ENCODE measurements at places on chromosomes 1 and 21.

GRCh38 chr1:183783767-183784637, 20.9 kb upstream of the RGL1 start:
- DNase-seq: peak; percentile 60

- no peak for DNase-seq
Measured at GRCh38 chr1:4224684-4225467, 324.8 kb upstream of the C1orf174 start.

DNA sequence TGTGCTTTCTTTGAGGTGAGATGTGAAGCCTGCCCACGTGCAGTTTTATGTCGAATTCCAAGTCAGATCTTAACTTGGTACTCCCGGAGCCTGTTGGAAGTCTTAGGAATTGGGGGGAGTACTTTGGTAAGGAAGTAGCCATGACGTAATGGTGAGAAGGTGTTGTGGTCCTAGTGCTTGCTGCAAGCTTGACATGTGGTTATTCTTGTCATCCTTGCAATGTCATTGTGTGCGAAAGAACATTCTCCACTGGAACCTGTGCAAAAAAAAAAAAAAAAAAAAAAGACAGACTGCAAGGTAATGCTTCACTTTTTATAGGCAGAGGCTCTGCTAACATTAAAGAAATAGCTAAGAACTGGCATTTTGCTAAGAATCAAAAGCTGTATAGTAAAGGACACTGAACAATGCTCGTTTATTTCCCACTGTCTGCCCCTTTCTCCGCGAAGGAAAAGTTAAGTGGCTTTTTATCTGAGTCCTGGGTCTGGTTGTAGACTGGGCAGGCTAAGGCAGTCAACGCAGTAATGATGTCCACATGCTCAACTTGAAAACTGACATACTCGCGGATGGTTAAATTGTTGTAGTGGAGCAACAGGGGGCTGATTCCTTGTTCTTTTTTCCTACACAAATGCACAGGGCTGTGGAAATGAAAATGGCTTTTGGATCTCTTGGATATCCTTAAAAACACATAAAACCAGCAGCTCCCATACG, 2.1 kb downstream of the KAZN start:
- no peak for DNase-seq

- peak; percentile 62 for DNase-seq
Measured at GRCh38 chr21:45478115-45478801, 64.0 kb downstream of the SLC19A1 start.

DNA sequence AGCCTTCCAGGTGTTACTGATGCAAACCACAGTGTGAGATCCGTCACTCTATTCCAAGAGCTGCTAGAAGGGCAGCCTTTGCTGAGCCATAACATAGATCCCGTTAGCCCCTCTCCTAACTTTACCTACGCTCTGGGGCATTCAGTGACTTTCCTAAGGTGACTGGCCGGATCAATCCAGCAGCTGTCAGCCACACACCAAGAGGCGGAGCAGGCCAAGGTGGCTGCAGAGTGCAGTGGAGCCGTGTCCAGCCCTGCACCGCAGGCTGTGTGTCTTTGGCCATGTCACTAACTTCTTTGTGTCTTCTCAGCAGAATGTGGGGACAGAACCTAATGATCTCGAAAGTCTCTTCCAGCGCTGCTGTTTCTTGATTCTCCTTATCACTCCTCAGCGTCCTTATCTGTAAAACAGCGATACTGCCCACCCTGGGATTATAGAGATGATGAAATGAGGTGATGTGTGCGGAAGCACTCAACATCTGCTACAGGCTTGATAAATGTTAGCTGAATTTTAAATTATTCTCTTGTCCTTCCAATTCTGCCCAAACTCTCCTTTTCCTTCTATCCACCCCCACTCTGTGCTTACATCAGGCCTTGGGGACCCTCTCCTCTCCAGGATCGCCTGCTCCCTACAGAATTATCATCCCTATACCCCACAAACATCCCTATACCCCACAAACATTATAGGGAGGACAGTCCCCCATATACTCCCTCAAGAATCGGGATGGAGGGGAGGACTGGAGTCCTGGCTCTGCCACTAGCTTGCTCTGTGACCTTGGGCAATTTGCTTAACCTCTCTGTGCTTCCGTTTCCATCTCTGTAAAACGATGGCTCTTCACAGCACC, 25.8 kb upstream of the LRRN2 start:
- no peak for DNase-seq

GRCh38 chr1:203593723-203594122, 32.9 kb upstream of the ATP2B4 start:
- no peak for DNase-seq

DNA sequence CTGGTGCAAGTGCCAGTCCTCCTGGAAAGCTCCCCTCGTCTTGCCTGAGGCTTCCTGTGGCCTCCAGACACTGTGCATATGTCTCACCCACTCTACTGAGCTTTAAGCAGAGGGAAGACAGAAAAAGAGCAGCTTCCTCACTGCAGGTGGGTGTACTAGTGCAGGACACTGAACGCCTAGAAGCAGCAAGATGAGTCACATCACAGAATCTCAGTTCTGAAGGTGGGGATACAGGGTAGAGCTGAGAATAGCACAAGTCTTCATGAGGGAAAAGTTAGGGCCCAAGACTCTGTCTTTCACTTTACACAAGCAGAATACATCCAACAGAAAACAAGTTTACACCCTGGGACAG, 37.4 kb downstream of the PCAT6 start:
- DNase-seq: no peak

- DNase-seq: no peak
Measured at GRCh38 chr1:169892176-169892926, 1.3 kb downstream of the SCYL3 start.

DNA sequence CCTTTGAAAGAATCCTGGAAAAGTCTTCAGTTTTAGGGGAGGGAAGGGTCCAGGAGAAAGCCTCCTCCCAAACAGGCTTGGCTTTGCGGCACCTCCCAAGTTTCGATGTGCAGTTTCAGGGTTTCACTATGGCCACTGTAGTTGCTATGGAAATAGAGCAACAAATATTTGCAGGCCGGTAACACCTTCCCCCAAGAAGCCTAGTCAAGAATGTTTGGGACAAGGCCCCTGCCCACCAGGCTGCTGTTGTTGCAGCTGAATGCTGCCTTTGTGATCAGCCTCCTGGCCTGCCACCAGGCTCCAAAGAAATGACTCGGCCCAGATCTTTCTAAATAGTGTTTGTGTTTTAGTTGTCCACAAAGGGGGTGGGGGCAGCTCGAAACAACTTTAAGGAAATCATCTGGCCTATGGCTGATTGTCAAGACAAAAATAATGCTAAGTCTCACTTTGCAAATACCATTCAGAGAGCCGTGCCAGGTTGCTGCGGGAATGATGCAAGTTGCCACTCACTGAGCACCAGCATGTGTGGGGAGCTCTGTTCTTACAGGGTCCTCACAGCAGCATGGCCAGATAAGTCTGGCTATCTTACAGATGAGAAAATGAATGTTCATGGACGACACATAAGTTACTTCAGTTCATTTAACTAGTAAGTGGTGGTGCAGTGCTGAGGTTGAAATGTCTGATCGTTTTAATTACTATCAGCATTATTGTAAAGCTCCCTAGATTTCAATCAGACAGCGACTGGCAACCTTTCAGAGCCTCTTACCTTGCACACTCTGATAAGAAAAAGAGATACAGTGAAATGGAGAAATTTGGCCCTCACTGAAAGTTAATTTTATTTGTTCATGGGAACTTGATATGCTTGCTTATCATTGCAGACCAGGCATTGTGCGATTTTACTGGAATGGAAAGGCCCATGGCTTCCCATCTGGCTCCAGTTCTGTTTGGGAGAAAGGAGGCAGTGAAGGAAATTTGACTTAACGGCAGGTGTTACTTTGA, 91.2 kb upstream of the JUN start:
- no peak for DNase-seq

GRCh38 chr1:39625462-39626273, 13.8 kb downstream of the HEYL start:
- no peak for DNase-seq

DNA sequence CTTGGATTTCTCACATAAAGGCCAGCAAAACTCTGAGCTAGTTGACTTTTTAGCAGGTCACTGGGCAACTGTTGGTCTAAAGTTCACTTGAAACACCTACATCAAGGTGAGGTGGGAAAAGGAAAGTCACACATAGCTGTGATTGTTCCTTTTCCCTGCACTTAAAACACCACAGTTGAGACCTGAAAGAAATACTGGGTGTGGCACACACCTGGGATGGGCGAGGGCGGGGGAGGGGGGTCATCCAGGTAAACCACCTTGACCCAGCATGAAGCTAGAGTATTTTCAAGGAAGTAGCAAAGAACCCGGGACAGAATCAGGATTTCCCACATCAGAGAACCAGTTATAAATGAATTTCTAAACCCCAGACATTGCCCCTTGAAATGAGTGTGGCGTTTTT, 26.4 kb downstream of the ZNF697 start:
- no peak for DNase-seq

DNA sequence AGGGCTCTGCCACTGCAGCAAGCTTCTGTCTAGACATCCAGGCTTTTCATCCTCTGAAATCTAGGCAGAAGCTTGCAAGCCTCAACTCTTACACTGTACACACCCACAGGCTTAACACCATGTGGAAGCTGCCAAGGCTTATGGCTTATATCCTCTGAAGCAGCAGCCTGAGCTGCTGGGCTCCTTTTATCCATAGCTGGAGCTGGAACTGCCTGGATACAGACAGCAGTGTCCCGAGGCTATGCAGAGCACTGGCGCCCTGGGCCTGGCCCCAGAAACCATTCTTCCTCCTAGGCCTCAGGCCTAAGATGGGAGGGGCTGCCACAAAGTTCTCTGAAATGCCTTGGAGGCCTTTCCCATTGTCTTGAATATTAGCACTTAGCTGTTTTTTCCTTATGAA, 19.3 kb upstream of the POGK start:
- DNase-seq: no peak

DNA sequence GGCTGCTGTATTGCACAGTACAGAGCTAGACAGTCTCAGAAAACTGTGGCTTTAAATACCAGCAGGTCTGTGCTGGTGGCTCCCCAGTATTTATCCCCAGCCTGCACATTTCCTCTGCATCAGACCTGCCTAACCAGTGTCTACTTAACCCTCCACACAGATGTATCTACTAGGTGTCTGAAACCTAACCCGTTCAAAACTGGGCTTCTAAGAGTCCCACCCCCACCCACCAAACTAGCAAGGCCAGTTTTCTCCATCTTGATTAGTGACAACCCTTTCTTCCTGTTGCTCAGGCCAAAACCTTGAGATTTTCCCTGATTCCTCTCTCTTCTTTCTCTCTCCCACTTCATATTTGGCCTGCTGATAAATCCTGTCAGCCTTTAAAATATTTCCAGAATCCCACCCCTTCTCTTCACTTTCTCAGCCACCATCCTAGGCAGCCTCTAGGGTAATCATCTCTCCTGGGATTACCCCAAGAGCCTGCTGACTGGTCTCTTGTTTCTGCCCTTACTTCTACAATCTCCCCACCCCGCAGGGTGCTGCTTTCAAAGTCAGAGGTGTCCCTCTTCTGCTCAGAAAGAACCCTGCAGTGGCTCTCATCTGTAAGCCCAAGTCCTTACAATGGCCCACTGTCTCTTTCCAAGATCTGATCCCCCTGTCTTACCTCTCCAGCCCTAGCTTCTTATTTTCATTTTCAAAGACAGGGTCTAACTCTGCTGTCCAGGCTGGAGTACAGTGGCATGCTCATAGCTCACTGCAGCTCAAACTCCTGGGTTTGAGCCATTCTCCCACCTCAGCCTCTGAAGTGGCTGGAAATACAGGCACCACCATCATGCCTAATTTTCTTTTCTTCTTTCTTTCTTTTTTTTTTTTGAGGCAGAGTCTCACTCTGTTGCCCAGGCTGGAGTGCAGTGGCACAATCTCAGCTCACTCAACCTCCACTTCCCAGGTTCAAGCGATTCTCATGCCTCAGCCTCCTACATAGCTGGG, 45.2 kb downstream of the H3-3A start:
- DNase-seq: no peak

DNA sequence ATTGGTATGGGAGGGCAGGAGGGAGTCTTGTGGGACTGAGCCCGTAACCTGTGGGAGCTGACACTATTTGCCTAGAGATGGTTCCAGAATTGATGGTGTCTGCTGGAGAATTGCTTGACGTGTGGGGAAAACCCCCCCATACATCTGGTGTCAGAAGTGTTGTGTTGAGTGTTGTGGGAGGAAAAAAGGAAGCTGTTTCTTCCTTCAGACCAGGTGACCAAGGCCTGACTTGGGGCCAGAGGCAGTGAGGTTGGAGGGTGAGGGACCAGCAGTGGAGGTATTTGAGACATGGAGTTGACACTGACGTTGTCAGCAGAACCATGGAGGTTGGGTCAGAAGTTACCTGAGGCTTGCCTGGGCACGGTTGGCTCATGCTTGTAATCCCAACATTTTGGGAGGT, 8.3 kb downstream of the SHISAL2A start:
- DNase-seq: no peak

DNA sequence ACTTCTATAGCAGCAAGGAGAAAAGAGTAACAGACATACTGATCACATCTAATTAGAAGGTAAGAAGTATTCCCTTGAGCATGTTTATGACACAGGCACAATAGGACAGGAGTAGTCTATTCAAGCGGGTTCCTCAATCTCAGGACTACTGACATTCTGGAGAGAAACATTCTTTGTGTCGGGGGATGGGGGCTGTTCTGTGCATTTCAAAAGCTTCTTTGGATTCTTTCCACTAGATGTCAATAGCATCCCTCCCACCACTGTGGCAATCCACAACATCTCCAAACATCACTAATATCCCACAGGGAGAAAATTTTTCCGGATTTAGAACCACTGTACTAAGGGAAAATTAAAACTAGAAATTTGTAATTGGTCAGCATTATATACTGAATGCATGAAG, 56.9 kb downstream of the ADAMTS5 start:
- no peak for DNase-seq

GRCh38 chr1:181060066-181060465, 26.3 kb downstream of the MR1 start:
- no peak for DNase-seq

GRCh38 chr1:153535242-153536011, at the start of gene S100A6:
Gene S100A6, minus strand, starts transcription at chr1:153535991. Its CDS starts 652 bp downstream, at chr1:153535339.
- no peak for DNase-seq

- DNase-seq: peak; percentile 75
Measured at GRCh38 chr1:22500471-22500870, 48.8 kb downstream of the ZBTB40 start.

DNA sequence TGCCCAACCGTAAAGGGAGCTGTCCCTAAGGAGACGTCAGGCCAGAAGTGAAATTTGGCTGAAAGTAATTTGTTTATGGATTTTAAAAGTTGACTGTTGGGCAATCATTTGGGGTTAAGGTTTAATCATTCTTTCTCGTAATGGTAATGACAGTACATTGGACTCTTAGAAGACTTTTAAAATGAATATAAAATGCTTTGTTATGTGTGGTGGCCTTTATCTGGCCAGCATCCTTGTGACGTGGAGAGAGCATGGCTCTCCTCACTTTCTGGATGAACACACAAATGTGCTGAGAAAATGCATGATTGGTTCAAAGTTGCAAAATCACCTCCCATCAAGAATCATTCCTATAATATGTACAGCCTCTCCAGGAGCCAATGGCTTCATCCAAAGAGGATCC, 160.2 kb downstream of the DHRS3 start:
- no peak for DNase-seq

GRCh38 chr1:59105548-59106507, 191.1 kb upstream of the FGGY start:
- DNase-seq: peak; percentile 26

GRCh38 chr1:231347961-231348360, 9.9 kb downstream of the SPRTN start:
- no peak for DNase-seq
